ENCODE measurements at places on chromosomes 3 and 15. TPM values are rescaled to one million over a fixed set of nuclear protein-coding genes. Genes with fewer than 3 reads are reported as not detected.

GRCh38 chr3:46851364-46852333 is 11.6 kb downstream of the MYL3 start:
- peaks cover 5% of the 10 kb centered on the region for H3K4me1 ChIP-seq
- H3K27me3 ChIP-seq: no peaks in the 10 kb centered on the region
- no peak overlapping the region for H3K4me3 ChIP-seq

- no peak overlapping the region for H3K27ac ChIP-seq
- no peak overlapping the region for H3K4me3 ChIP-seq
- H3K27me3 ChIP-seq: no peaks in the 10 kb centered on the region
Observed at GRCh38 chr3:98223907-98224672, 40.0 kb upstream of the OR5H6 start.

- H3K4me3 ChIP-seq: peak overlapping the region; percentile 61
- no peak for DNase-seq
- H3K36me3 ChIP-seq: no peaks in the 10 kb centered on the region
- H3K27me3 ChIP-seq: no peaks in the 10 kb centered on the region
Observed at GRCh38 chr15:80154336-80154735, 1.5 kb downstream of the FAH start.

Gene ONECUT1
- total RNA-seq: 51.0 TPM

Gene BFSP2
- not detected for total RNA-seq

Gene SPINT1
- total RNA-seq: 1.2 TPM

Gene TUSC7
- total RNA-seq: not detected

DNA sequence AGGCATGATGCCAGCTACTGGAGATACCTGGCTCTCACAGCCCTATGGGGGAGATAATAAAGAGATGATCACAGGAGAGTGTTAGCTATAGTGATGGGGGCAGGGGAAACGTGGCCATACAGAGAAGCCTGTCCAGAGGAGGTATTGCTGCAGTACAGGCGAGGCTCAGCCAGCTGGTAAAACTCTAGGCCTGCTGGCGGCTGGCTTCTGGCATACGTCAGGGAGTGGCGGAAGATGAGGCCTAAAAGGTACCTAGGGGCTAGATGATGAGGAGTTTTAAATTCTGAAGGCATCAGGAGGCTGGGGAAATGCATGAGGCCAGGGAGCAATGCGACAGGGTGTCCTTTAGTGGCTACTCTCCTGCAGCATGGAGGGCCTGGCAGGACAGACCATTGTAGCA is 110.7 kb downstream of the EEFSEC start:
- no peaks in the 10 kb centered on the region for H3K4me1 ChIP-seq
- no peak overlapping the region for H3K27ac ChIP-seq
- DNase-seq: no peak
- peaks cover 18% of the 10 kb centered on the region for H3K36me3 ChIP-seq
- H3K4me3 ChIP-seq: no peak overlapping the region
- H3K27me3 ChIP-seq: no peaks in the 10 kb centered on the region

DNA sequence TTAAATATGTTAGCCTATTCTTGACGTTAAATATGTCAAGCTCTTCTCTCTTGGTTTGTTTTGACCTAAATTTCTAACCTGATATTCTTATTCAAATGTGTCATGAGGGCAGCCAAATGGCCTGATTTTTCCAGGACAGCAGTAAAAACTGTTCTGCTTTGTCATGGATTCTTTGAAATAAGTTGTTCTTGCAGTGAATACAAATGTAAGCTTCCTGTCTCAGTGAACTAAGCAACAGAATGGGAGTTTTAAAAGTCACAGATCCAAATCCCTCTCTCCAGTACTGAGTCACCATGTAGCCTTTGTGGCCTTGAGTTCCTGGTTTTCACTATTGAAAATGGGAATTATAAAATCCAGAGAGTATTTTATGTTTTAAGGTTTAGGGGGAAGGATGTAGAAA is 301.8 kb downstream of the NLGN1 start:
- H3K27me3 ChIP-seq: no peaks in the 10 kb centered on the region
- no peak overlapping the region for H3K27ac ChIP-seq

GRCh38 chr3:126167566-126167965 is 12.8 kb downstream of the ALDH1L1 start:
- H3K4me1 ChIP-seq: no peaks in the 10 kb centered on the region
- no peak overlapping the region for H3K4me3 ChIP-seq

GRCh38 chr15:68765602-68766368 is 54.9 kb downstream of the ANP32A start:
- H3K27ac ChIP-seq: no peak overlapping the region
- H3K4me1 ChIP-seq: no peaks in the 10 kb centered on the region
- H3K27me3 ChIP-seq: no peaks in the 10 kb centered on the region
- no peaks in the 10 kb centered on the region for H3K36me3 ChIP-seq
- no peak overlapping the region for H3K4me3 ChIP-seq

- H3K36me3 ChIP-seq: no peaks in the 10 kb centered on the region
- no peaks in the 10 kb centered on the region for H3K4me1 ChIP-seq
- no peaks in the 10 kb centered on the region for H3K27me3 ChIP-seq
Observed at GRCh38 chr3:143531101-143531500, 317.2 kb downstream of the SLC9A9 start.

- DNase-seq: no peak
- H3K27me3 ChIP-seq: no peaks in the 10 kb centered on the region
- no peak overlapping the region for H3K4me3 ChIP-seq
- H3K36me3 ChIP-seq: no peaks in the 10 kb centered on the region
- H3K27ac ChIP-seq: no peak overlapping the region
- H3K4me1 ChIP-seq: no peaks in the 10 kb centered on the region
Observed at GRCh38 chr3:95462161-95462560, 1352.2 kb upstream of the EPHA6 start.

DNA sequence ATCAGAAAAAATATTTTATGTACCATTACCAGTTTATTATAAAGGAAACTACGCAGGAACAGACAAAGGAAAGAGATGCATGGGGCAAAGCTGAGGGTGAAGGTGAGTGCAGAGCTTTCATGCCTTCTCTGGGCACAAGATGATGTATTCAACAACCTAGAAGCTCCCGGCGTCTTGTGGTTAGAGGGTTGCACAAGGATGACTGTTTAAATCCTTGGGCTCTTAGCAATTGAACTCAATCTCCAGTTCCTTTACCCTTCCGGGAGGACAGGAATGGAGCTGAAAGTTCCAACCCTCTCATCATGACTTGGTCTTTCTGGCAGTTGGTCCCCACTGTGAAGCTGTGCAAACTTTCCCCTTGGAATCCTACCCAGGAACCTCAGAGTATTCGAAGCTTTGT is 542.0 kb downstream of the EPHA3 start:
- H3K4me1 ChIP-seq: no peaks in the 10 kb centered on the region
- no peak overlapping the region for H3K27ac ChIP-seq
- H3K36me3 ChIP-seq: no peaks in the 10 kb centered on the region
- H3K4me3 ChIP-seq: no peak overlapping the region

DNA sequence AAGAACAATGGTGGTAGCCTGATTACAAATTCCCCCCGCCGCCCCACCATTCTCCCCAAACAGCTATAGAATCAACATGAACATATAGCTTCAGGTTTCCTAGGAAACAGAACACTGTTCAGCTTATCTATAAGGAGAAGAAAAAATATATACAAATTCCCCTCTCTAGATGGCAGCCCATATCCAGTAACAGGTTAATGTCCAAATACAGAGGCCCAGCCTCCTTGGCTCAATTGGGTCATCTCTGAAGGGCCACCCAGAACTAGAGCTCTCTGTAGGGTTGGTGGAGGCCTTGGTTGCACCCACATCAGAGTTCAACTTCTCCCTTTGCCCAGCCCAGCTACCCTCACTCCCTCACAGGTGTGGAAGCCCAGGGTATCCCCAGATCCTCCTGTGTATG is 91.5 kb upstream of the ADAMTS17 start:
- H3K27ac ChIP-seq: no peak overlapping the region
- H3K4me3 ChIP-seq: no peak overlapping the region
- H3K27me3 ChIP-seq: no peaks in the 10 kb centered on the region
- no peaks in the 10 kb centered on the region for H3K36me3 ChIP-seq
- H3K4me1 ChIP-seq: no peaks in the 10 kb centered on the region
- DNase-seq: no peak

- H3K27me3 ChIP-seq: no peaks in the 10 kb centered on the region
- H3K4me3 ChIP-seq: no peak overlapping the region
- no peaks in the 10 kb centered on the region for H3K4me1 ChIP-seq
- H3K36me3 ChIP-seq: peaks cover 32% of the 10 kb centered on the region
- no peak overlapping the region for H3K27ac ChIP-seq
Observed at GRCh38 chr15:22887157-22887951, 48.9 kb downstream of the NIPA2 start.

Gene ADPGK
- 25.8 TPM for total RNA-seq

DNA sequence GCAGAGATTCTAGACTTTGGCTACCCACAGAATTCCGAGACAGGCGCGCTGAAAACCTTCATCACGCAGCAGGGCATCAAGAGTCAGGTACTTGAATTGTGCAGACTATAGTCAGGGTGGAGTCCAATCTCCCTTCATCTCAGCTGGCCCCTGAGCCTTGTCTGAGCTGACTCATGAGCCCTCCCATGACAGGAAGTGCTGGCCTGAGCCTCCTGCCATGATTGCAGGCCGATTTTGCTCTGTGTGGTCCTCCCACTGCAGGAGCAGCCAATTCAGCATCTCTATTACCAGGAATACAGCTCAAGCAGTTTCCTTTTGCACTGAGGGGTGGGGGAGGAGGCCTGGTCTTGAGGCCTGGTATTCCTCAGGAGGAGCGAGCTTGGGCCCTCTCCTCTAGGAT is 5.5 kb downstream of the AP2M1 start:
- H3K36me3 ChIP-seq: peaks cover 33% of the 10 kb centered on the region
- DNase-seq: no peak
- no peaks in the 10 kb centered on the region for H3K27me3 ChIP-seq
- no peak overlapping the region for H3K27ac ChIP-seq
- peaks cover 17% of the 10 kb centered on the region for H3K4me1 ChIP-seq

Gene KNG1
- 918 TPM for total RNA-seq

- H3K27me3 ChIP-seq: peaks cover 3% of the 10 kb centered on the region
- no peak overlapping the region for H3K27ac ChIP-seq
- DNase-seq: no peak
- no peaks in the 10 kb centered on the region for H3K36me3 ChIP-seq
- no peak overlapping the region for H3K4me3 ChIP-seq
Observed at GRCh38 chr3:7015683-7016440, 154.9 kb downstream of the GRM7 start.

Gene PCOLCE2
- 17.2 TPM for total RNA-seq

DNA sequence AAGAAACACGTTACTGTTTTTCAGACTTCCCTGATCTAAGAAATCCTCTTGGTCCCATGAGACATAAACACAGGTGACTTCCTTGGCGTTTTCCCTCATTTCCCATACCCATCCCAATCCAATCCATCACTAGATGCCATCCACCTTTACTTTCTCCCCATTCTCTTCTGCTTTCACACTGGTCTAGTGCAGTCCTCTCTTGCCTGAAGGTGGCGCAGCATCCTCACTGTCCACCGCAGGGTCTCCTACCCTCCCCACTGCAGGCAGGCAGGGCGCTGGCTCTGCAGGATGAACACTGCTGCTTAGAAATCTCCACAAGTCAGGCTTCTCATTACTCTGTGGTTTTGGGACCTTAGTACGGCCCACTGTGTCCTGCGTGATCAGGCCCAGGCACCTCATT is 58.2 kb downstream of the RAB7A start:
- H3K36me3 ChIP-seq: no peaks in the 10 kb centered on the region
- DNase-seq: peak; percentile 51
- no peak overlapping the region for H3K27ac ChIP-seq

DNA sequence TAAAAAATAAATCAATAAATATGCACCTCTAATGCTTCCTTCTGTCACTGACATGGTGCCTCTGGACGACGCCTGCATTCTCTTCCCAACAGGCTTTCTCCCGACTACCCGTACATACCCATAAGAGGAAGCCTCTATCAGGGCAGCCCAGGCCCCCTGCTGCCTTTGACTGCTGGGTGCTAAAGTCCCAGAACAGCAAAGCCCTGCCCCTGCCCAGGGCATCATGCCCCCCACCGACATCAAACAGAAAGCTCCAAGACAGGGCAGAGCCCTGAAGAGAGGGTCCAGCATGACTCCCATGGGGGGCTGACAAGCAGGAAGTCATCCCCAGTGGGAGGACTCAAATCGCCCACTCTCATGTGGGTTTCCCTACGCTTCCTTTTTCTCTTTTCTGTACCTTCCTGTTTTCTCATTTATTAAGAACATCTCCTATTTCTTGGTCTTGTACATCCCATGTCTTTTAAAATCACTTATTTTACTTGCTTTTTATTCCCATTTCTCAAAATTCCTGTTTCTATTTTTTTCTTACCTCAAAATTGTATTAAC is 23.4 kb downstream of the XPC start:
- no peaks in the 10 kb centered on the region for H3K27me3 ChIP-seq
- no peak overlapping the region for H3K4me3 ChIP-seq
- H3K36me3 ChIP-seq: peaks cover 9% of the 10 kb centered on the region
- H3K27ac ChIP-seq: no peak overlapping the region

Gene CORO2B
- 0.65 TPM for total RNA-seq

Gene CPLX3
- not detected for total RNA-seq

DNA sequence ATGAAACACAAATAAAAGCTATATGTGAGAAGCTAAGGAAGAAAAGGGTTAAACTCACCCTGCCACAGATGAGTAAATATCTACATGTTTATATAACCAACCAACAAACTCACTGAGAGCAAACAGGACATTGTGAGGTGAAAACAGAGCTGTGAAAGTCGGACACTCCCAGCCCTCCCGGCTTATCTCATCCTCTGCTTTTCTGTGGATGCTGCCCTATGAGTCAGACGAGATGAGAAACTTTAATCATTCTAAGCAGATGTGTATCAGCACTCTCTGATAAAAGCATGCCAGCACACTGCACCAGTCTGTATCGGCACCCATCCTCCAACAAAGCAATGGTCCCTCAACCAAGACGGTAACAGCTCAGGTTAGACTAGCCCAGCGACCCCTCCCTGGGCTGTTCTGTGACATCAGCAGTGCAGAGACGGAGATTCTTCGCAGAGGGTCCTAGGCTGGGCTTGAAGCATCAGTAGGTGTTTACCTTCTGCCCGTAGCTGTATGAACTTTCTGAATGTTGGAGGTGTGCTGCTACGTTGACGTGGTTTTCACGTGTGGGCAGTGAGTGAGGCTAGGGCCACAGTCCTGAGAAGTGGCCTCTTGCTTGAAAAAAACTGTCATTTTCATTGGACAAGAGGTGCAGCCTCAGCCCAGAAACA is 119.8 kb upstream of the ALDH1A3 start:
- H3K27ac ChIP-seq: no peak overlapping the region
- DNase-seq: no peak
- no peak overlapping the region for H3K4me3 ChIP-seq

GRCh38 chr15:65355988-65356353 is 21.8 kb downstream of the IGDCC3 start:
- DNase-seq: no peak
- H3K27ac ChIP-seq: no peak overlapping the region
- H3K4me1 ChIP-seq: peaks cover 4% of the 10 kb centered on the region

Gene CLRN1
- not detected for total RNA-seq

- H3K4me3 ChIP-seq: no peak overlapping the region
- H3K4me1 ChIP-seq: no peaks in the 10 kb centered on the region
Observed at GRCh38 chr15:43932907-43933306, 106.1 kb downstream of the WDR76 start.

- no peak for DNase-seq
- no peaks in the 10 kb centered on the region for H3K36me3 ChIP-seq
- no peaks in the 10 kb centered on the region for H3K27me3 ChIP-seq
Observed at GRCh38 chr3:113247068-113247467, 35.7 kb downstream of the BOC start.

- no peak overlapping the region for H3K27ac ChIP-seq
- H3K27me3 ChIP-seq: no peaks in the 10 kb centered on the region
- no peak overlapping the region for H3K4me3 ChIP-seq
Observed at GRCh38 chr15:51692154-51692553, 10.9 kb downstream of the SCG3 start.

All from liver (tissue), 10 donors.